Kidney (tissue), 22 donors: ENCODE measurements at places on chromosomes 3 and 15. TPM values are rescaled to one million over a fixed set of nuclear protein-coding genes. Genes with fewer than 3 reads are reported as not detected.

The UPK1B gene
- 12.4 TPM for total RNA-seq

The SCN11A gene
- total RNA-seq: 0.25 TPM

The TMEM158 gene
- 5.1 TPM for total RNA-seq

The GPR27 gene
- total RNA-seq: 17.9 TPM

The TRMT10C gene
- 17.7 TPM for total RNA-seq

The GOLGA8K gene
- 1.6 TPM for total RNA-seq

The WDR49 gene
- 1.0 TPM for total RNA-seq

The CCNB2 gene
- total RNA-seq: 0.94 TPM

The TIGIT gene
- total RNA-seq: 2.7 TPM

The CLCN2 gene
- 10.4 TPM for total RNA-seq

The CEP19 gene
- total RNA-seq: 1.5 TPM

The CHRM5 gene
- 0.06 TPM for total RNA-seq

The TADA3 gene
- total RNA-seq: 65.1 TPM

The SACM1L gene
- 53.1 TPM for total RNA-seq

The TXNRD3 gene
- total RNA-seq: 12.1 TPM

The SNX22 gene
- 4.6 TPM for total RNA-seq

The TIMP4 gene
- 7.6 TPM for total RNA-seq

The CD200R1 gene
- 2.2 TPM for total RNA-seq

The ANKRD63 gene
- not detected for total RNA-seq

The PRTG gene
- 6.4 TPM for total RNA-seq

The SHC4 gene
- total RNA-seq: 0.50 TPM

The ETV5 gene
- total RNA-seq: 34.6 TPM

The MUC13 gene
- total RNA-seq: 1.9 TPM

The ARNT2 gene
- total RNA-seq: 38.2 TPM

The ZCWPW2 gene
- total RNA-seq: 2.0 TPM

The BLM gene
- total RNA-seq: 2.8 TPM

The RPUSD2 gene
- total RNA-seq: 9.8 TPM

The A4GNT gene
- not detected for total RNA-seq

The CASR gene
- total RNA-seq: 72.8 TPM

The RBPMS2 gene
- total RNA-seq: 8.2 TPM

The FOXL2NB gene
- not detected for total RNA-seq

The GOLGA6L7 gene
- not detected for total RNA-seq

The CADPS gene
- 0.98 TPM for total RNA-seq

The XYLB gene
- 6.0 TPM for total RNA-seq

The SEMA6D gene
- 16.9 TPM for total RNA-seq

The SAMD7 gene
- not detected for total RNA-seq

The HTR3E gene
- not detected for total RNA-seq

The CNTN4 gene
- total RNA-seq: 13.4 TPM

The PRSS50 gene
- total RNA-seq: 0.35 TPM

The EID1 gene
- 119 TPM for total RNA-seq

The CRYBG3 gene
- 20.7 TPM for total RNA-seq

The CPLX3 gene
- not detected for total RNA-seq
